Lung (tissue), 17 donors: ENCODE measurements at places on chromosomes 7 and 10. TPM values are rescaled to one million over a fixed set of nuclear protein-coding genes. Genes with fewer than 3 reads are reported as not detected.

DNA sequence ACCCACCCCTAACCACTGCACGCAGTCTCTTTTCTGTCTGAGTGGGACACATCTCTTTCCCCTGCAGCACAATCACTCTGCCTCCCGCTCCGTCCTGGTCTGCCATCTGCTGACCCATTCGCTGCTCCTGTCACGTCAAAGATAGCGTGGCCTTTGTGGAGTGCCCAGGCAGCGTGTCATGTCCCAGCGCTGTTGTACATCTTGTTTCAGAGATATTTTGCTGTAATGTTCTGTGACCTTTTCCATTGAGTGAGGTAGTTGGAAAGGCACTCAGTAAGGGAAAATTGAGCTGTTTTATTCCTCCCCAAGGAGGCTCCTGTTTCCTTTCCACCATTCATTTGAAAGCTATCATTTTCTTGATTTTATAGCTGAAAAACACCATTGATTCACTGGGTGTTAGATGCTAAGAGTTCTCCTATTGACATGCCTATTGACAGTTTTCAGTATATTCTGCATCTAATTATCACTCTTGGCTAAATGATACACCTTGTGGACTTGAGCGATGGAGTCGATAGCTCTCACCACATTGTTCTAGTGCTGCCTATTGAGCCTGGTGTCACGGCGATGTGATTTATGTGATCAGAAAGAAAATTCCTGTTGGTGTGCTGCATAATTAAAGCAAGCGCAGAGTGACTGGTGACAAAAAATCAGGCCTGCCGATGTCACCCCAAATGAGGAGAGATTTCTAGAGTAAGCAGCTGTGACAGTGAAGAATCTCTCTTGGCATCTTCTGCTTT, 372.6 kb downstream of the LRMDA start:
- no peak overlapping the region for H3K27ac ChIP-seq
- no peak overlapping the region for H3K4me3 ChIP-seq
- no peaks in the 10 kb centered on the region for H3K4me1 ChIP-seq
- no peaks in the 10 kb centered on the region for H3K36me3 ChIP-seq
- no peaks in the 10 kb centered on the region for H3K27me3 ChIP-seq

DNA sequence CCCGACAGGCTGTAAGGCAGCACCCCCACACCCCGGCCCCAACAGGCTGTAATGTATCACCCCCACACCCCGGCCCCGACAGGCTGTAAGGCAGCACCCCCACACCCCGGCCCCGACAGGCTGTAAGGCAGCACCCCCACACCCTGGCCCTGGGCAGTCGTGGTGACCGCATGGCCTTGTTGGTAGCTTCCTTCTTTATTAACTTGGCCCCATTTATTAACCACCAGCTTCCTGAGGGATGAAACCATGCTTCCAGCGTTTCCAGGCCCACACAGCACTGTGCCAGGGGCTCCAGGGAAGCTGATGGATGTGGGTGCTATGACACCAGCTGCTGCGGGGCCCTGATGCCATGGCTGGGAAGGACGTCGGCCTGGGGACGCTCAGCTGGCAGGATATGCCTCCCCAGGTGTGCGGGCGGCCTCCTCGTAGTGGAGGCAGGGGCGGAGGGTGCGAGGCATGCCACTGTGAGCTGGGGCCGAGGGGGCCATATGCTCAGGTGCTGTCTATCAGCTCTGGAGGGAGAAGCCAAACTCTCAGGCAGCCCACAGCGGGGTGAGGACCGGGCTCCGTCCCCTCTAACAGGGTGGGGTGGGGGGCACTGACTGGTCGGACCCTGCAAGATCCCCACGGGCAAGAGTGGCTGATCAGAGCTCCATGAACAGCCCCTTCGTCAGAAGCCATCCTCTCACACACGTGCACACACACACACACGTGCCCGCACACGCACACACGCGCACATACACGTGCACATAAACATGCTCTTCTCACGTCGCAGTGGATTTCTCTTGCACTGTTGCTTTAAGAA, 311.0 kb downstream of the PTPRN2 start:
- no peak overlapping the region for H3K27ac ChIP-seq
- no peak for DNase-seq
- H3K4me3 ChIP-seq: no peak overlapping the region
- no peaks in the 10 kb centered on the region for H3K4me1 ChIP-seq
- H3K36me3 ChIP-seq: no peaks in the 10 kb centered on the region

NUTM2D gene
- total RNA-seq: 3.7 TPM

PNLIPRP1 gene
- not detected for total RNA-seq

GRCh38 chr10:97719602-97720001, 6.1 kb downstream of the MARVELD1 start:
- H3K4me1 ChIP-seq: peaks cover 5% of the 10 kb centered on the region
- no peak overlapping the region for H3K4me3 ChIP-seq
- no peaks in the 10 kb centered on the region for H3K27me3 ChIP-seq
- no peak for DNase-seq
- no peaks in the 10 kb centered on the region for H3K36me3 ChIP-seq
- no peak overlapping the region for H3K27ac ChIP-seq
